Muscle of arm (tissue), 14 donors: ENCODE measurements at places on chromosomes 3 and 15. TPM values are rescaled to one million over a fixed set of nuclear protein-coding genes. Genes with fewer than 3 reads are reported as not detected.

DNA sequence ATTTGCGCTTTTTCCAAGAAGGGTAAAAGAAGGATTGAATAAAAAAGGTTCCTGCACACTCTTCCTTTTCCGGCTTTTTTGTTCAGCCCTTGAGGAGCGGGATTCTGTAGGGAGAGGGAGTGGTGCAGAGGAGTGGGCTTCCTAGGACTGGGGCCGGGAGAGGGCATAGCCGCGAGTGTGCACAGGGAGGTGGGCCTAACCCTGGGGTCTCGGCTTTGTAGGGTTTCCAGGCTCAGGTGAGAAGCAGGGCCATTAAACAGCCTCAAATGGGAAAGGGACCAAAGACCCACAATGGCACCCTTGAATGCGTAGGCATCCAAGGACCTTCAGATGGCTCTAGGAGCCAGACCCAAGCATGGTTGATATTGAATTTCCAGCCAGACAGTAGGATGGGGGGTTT is 35.4 kb upstream of the RAB6B start:
- no peak for DNase-seq

DNA sequence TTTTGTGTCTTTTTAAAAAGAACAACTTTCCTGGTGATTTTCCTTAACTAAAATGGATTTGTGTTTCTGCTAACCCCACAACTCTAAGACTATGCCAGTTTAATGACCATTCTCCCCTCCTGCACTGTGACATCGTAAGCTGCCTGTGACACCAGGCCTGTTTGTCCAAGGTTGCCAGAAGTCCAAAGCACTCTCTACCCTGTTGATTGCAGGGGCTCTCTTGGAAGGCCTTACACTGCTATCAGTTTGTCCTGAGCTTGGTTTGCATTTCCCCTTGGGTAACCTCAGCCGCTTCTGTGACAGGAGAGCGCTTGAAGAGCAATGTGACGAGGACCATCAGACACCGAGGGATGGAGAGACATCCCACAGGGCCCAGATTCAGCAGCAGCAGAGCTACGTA is 55.8 kb downstream of the CDAN1 start:
- no peak for DNase-seq

DZIP1L gene
- polyA plus RNA-seq, result 8.8 TPM

FMN1 gene
- 3.2 TPM for polyA plus RNA-seq

SCN11A gene
- 3.7 TPM for polyA plus RNA-seq
